ENCODE measurements at places on chromosomes 2 and 18.

GRCh38 chr2:239666855-239667376 is 266.1 kb upstream of the HDAC4 start:
- no peak for DNase-seq

DNA sequence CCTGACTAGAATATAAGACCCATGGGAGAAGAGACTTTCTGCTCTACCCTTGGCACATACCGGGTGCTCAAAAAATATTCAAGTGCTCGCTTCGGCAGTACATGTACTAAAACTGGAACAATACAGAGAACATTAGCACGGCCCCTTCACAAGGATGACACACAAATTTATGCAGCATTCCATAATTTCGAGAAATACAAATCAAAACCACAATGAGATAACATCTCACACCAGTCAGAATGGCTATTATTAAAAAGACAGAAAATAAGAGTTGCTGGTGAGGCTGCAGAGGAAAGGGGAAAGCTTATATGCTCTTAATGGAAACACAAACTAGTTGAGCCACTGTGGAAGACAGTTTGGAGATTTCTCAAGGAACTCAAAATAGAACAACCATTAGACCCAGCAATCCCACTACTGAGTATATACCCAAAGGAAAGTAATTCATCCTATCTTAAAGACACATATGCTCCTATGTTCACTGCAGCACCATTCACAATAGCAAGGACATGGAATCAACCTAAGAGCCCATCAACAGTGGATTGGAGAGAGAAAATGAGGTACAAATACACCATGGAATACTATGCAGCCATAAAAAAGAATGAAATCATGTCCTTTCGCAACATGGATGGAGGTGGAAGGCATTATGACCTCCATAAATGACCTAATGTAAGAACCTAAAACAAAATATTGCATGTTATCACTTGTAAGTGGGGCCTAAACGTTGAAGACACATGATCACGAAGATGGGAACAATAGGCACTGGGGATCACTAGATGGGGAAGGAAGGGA is 71.6 kb upstream of the CYP1B1 start:
- DNase-seq: no peak

DNA sequence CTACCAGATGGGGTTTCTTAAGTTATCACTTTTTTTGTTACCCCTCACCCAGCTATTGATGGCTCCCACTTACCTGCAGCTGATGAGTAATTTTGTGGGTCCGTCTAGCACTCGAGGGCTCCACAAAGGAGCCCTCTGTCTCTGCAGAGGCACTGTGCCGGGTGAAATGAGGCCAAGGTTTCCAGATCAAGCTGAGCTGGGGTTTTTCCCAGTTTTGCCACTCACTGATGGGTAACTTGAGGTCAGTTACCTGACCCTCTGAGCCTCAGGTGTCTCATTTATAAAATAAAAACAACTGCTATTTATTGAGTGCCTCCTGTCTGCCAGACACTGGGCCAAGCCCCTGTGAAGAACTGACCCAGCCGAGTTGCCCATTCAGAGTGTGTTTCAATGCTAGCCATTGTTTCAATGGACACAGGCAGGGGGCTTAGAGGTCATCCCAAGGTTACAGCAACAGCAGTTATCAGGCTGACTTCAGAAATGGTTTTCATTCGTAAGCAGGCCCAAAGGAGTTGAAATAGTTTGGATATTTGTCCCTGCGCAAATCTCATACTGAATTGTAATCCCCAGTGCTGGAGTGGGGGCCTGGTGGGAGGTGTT is 192.9 kb downstream of the NCK2 start:
- no peak for DNase-seq

DNA sequence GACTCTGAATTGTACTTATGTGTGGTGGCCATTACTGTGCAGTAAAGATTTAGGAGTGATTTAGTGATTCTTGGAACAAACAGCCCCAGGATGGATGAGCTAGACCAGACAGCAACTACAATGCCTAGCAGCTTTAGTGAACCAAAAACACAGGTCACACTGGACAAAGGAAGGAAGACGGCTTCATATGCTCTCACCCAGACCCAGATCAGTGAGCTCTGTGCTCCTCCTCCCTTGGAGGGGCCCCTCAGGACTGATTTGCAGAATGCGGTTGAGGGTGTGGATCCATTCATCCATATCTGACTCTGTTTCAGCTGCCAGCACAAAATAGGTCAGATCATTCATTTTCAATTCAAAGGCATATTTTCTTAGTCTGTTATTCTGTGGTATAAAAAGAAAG is 159.7 kb upstream of the CCDC195 start:
- DNase-seq: no peak

GRCh38 chr2:200012401-200012800 is 57.0 kb downstream of the MAIP1 start:
- DNase-seq: no peak

DNA sequence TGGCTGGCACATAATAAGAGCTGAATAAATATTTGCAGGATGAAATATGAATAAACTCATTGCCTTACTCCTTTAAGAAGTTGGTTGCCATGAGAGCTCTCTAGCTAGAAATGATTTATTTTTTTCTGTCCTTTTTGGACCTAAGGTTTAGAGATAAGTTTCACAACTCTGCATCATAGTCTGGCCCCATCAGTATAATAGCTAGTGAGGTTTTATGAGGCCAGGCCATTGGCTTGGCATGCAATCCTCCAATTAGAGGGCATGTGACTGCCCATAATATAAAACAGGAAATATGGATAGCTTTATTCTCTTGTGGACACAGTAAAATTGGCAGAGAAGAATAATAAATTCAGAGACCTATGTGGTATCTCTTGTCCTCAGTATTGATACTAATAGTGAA is 26.2 kb upstream of the INSIG2 start:
- DNase-seq: no peak

- no peak for DNase-seq
Measured at GRCh38 chr2:10847008-10847407, 34.4 kb upstream of the PDIA6 start.

GRCh38 chr2:66467718-66468117 is 32.8 kb downstream of the MEIS1 start:
- no peak for DNase-seq

DNA sequence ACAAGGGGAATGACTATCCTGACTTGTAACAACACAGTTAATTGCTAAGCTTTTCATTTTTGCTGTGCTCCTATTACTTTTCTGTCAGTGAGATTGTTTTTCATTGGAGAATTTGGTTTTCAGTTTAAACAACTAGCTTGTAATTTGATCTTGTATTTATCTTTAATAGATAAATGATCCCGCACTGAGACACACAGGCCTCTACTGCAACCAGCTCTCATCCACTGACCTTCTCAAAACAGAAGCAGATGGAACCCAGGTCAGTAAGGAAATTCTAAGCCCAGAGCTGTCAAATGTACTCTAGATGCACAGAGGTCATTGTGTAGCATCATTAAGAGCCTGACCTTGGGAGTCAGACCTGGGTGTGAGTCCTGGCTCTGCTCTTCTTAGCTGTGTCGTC is 30.7 kb downstream of the PTRHD1 start:
- DNase-seq: no peak

DNA sequence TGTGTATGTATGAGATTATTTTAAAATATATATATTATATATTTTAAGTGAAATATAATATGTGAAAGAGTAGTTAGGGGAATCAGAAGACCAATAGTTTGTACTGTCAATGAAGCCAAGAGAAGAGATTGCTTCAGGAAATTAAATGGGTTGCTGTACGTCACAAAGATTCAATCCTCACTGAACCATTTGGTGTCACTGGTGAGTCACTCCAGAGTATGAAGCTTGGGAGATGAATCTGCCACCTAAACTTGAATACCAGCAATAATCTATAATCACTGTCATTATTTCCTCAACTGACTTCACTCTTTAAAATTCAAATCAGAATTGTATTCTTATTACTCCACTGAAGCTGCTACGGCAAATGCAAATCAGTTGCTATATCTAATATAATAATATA is 41.9 kb upstream of the SCN9A start:
- peak; percentile 6 for DNase-seq

DNA sequence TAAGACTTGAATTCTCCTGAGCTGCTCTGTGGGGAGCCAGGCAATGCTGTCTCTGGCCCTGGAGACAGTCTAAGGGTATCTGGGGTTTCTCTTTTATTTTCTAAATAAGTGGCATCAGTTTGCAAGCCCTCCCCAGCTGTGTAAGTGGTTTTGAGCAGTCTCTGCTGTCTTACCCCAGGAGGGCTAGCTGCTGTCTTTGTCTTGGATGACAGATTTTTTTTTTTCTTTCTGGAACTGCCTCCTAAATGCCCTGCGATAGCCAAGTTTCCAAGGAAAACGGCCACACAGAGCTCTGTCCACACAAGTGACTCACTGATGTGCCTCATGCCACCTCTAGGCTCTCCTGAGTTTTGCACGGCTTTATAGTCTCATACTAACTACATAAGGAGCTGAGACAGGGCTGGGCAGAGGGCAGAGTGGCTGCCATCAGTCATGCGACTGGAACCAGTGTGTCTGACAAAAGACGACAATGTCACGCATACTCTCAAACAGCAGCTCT is 37.2 kb upstream of the THOC1 start:
- DNase-seq: peak; percentile 34

- DNase-seq: no peak
Measured at GRCh38 chr18:57833441-57834101, 30.5 kb upstream of the ATP8B1 start.

DNA sequence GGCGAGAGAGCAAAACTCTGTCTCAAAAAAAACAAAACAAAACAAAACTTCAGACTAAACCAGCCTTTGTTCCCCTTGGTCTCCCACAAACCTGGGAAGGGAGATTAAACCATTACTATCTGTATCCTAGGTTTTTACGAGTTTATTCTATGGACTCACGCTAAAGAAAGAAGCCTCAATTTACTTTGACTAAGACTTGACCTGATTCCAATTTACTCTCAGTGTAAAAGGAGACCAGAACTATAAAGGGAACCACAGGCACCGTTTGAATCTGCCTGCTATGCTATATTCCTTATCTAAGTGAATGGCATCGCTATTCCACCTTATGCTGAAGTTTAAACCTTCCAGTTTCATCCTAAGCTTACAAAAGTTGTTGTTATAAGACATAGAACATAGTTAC is 46.5 kb upstream of the MMADHC start:
- no peak for DNase-seq

- DNase-seq: no peak
Measured at GRCh38 chr2:1627628-1628381, 116.5 kb downstream of the PXDN start.

GRCh38 chr2:65024149-65024829 is 31.9 kb upstream of the CEP68 start:
- DNase-seq: no peak

- no peak for DNase-seq
Measured at GRCh38 chr2:231660860-231661259, 47.5 kb upstream of the PTMA start.

DNA sequence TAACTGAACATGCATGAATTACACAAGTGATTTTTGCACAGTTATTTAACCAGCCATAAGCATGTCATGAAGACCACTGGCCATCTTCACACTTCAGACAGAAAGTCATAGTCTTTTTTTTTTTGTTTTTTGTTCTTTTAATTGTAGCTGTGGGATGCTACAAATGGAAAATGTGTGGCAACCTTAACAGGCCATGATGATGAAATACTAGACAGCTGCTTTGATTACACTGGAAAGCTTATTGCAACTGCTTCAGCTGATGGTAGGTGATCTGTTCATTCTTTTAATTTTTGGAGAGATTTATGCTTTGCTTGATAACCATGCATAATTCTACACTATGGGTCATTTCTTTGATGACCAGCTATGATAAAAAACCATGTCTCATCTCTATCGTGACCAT is 35.6 kb downstream of the DAW1 start:
- DNase-seq: no peak

GRCh38 chr2:207167099-207167923 is 1.6 kb upstream of the KLF7 start:
- DNase-seq: no peak

DNA sequence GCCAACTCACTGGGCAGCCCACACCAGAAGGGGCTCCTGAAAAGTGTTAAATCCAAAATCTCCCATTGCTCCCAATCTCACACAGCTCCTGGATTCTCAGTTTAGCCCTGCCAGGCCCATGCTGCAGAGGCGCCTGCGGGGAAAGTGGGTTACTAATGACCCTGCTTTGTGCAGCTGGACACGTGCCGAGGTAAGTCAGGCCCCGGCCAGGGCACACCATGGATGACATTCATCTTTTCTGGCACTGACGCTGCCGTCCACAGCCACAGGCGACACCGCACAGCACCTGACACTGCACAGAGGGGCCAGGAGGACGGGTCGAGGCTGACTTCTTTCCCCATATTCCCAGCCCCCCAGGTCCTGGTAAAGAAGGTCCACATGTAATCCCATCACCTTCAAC is 193.5 kb downstream of the EIPR1 start:
- DNase-seq: no peak

- DNase-seq: no peak
Measured at GRCh38 chr2:48434101-48434500, 95.9 kb upstream of the STON1 start.

GRCh38 chr18:55272510-55273243 is 313.4 kb upstream of the CCDC68 start:
- no peak for DNase-seq

- no peak for DNase-seq
Measured at GRCh38 chr2:236940916-236941520, 144.7 kb upstream of the COPS8 start.

DNA sequence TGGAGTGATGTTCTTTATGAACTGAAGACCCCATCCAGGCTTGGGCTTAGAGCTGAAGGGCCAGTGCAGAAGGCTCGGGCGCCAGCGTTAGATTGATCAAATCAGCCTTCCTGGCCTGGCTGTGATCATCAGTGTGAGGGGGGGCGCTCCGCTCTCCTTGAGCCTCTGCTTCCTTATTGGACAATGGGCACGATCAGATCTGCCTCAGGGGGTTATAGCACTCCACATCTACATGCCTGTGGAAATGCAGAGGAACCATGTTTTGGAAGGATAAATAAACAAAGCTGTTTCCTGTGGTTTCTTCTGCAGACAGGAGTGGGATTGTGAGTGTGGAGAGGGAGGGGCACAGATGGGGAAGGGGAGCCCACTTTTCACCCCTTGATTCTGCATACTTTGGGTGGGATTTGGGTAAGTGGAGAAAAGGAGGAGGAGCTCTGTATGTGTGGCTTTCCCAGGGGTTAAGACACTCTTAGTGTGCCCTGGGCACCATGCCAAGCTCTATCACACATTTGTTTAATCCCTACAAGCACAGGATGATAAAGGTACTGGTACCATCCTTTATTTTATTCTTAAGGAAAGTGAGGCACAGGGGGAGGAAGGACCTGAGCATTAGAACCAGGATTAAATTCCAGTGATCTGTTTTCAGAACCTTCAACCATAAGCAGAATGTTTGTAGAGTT is 150.5 kb downstream of the EN1 start:
- DNase-seq: no peak

DNA sequence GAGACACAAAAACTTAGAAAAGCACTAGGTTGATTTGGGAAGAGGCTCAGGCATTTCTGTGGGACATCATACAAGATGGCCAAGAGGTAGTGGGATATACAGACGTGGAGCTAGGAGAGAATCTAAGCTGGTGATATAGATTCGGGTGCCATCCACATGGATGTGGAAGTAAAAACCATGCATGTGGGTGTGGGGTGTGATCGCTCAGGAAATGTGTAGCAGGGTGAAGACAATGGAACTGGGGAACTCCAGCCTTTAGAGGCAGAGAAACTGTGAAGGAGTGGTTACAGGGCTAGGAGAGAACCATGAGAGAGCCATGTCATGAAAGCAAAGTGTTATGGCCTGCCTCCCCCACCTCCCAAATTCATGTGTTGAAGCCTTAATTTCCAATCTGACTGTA is 43.0 kb upstream of the CTLA4 start:
- no peak for DNase-seq

- DNase-seq: no peak
Measured at GRCh38 chr2:179939259-179939658, 67.8 kb downstream of the CWC22 start.
